Activated effector memory CD4-positive, alpha-beta T cell treated with Interleukin-2 at 50 U/mL for 16 hours (primary cell): ENCODE measurements at places on chromosomes 7 and 10.

- no peak for DNase-seq
These were observed 4.5 kb downstream of the SLC37A3 start for GRCh38 chr7:140393756-140394306.

DNA sequence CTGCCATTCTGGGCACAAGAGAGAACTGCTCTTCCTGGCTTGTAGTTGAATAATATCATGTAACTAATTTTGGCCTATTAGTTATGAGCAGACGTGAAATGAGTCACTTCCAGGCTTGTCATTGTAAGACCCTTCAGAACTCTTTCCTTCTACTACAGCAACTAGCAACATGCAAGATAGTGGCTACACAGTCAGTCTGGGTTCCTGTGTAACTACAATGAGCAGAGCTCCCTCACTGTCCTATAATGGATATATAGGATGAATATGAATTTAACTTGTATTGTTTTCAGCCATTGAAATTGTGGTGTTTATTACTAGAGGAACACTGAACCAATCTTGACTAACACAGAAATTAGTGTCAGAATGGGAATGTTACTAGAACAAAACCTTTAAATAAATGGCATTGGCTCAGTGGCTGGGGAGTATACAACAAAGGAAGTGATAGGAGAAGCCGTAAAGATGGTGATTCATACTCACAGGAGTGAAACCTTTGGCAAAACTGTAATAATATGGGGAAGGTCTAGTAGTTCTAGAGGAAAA is 2.9 kb upstream of the MTPN start:
- DNase-seq: no peak

- no peak for DNase-seq
These were observed 16.7 kb downstream of the TMEM273 start for GRCh38 chr10:49171326-49172060.

- no peak for DNase-seq
These were observed 24.9 kb upstream of the SFRP5 start for GRCh38 chr10:97796651-97797050.

DNA sequence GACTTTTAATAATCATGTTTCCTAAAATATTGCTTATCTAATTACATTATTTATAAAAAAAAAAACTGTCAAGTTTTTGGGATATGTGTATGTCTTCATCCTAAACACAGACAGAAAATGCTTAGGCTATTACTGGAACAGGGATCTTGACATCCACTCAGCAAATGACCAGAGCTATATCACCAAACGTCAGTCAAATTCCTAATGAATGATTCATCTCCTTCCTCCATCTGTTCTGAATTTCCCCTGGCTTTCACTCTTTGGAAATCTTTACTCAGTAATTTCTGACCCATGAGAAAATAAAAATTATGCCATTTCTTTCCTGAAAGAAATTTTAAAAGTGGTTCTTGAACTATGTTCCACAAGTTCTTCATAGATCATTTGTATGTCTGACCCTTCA is 552.4 kb upstream of the KCND2 start:
- no peak for DNase-seq

GRCh38 chr7:36966039-36966438 is 241.7 kb upstream of the AOAH start:
- no peak for DNase-seq

GRCh38 chr10:74927701-74928100 is 101.3 kb downstream of the KAT6B start:
- no peak for DNase-seq

DNA sequence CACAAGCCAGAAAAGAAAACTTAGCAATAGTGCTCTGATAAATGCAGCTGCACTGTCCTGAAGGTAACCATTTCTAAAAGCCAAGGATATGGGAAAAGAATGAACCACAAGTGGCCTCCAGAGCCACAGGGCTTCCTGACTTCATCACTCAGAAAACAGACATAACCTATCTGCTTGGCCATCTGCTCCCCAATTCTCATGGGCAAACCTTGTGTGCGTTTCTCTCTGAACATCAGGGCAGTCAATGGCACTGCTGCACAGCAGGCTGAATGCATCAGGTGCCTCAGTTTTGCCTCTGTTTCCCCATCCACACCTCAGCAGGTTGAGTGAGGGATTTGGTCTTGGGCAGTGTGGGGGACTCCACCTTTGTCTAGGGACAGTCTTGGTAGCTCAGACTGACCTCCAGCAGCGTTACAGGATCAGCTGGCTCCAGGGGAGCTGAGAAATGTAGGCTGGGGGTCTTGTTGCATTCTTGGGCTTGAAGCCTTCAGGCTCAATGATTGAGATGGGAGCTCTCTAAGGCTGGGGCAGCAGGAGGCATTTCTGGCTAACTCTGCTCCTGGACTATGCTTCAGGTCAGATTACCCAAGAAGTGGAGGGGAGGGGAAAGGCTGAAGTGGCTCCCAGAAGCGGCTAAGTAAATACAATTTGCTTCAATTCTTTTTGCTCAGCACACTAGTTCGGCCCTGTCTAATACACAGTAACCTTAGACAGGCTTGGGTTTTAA is 23.6 kb upstream of the PDLIM1 start:
- DNase-seq: no peak
